ENCODE measurements at places on chromosomes 2 and 18.

DNA sequence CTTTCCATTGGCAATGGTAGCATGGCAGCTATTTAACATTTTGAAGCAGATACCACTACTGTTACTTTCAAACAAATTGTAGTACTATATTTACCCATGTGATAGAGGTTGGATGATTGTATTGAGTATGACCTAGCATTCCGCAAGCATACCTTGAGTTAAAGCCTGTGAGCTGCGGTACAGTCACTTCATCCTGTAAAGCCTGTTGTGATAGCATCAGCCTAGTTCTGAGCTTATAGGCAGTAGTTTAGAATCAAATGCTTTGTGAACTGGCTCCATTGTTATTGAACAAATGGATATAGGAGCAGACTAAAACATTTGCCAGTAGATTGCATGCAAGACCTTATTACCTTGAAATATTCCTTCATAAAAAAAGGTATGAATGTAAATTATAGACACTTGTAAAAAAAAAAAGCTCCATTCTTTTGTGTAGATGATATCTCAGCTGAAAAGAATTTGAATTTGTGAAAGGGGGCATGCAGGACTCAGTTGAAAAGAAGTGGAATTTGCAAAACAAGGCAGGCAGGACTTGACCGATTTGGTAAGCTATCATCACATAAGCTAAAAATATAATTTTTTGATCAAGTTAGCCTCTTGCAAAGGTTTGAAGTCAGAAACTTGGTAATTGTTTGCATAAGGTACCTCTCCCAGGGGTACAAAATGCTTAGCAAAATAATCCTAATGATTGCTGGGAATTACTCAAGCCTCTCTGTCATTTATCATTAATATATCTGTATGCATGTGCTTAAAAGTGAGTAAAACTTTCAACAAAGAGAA lies 138.5 kb upstream of the ITGA4 start:
- no peak for DNase-seq

DNA sequence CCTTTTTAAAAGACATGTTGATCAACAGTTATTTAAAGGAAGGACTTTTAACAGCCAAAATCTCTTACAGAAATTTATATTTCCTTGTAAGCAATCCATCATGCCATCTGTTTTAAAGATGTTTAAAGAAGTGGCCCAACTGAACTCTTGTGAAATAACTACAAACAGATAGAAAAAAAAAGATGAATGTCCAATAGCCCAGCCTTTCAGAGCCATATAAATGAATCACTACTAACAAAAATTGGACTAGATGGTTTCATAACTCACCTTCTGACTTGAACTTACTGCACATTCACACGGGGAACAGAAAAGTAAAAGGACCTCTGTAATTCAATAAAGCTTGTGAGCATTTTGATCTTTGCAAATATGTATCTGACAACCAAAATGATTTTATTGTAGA lies 319.0 kb upstream of the CHAC2 start:
- DNase-seq, result no peak

DNA sequence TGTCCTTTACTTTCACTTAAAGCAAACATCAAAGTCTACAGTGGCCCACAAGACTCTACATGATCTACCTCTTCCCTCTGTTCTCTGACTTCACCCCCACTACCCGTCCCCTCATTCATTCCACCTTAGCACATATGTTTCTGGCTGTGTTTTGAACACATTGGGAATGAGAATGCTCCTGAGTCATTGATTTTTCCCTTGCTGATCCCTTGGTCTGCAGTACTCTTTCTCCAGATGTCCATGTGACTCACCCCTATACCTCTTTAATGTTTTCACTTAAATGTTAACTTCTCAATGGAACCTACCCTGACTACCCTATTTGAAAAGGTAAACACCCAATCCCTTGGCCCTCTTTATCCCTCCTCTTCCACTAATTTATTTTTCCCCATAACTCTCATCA lies 30.7 kb upstream of the FRZB start:
- DNase-seq, result no peak

DNA sequence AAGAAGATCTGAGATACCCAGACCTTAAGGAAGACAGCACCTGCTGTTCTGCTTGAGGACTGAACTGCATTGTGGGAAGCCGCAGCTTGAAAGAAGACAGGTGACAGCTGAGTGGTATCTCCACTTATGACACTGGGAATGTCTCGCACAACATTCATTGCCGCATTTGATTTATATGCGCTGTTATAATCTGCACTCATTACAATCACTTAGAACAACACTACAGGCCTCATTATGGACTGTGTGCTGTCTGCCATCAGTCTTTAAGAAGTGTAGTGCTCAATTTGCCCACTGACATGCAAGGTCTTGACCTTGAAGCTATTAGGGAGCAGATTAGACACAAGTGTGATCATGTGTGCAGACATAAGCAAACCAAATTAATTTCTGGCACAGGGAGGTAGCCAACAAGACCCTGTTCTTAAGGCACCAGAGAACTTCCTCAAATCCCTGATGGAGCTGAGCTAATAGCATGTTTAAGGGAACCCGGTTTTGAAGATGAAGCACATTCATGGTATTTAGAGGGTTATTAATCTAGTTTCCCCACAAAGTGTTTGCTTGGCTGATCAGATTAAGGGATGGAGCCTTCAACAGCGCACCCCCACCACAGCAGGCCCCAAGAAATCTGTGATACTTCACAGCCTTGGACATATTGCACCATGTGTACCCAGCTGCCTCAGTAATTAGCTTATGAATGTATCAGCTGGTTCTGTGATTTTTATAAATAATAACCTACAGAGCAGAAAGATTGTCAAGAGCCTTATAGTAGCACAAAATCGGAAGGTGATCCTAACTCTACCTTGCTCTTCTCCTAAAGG lies 146.8 kb downstream of the SATB2 start:
- DNase-seq, result no peak

DNA sequence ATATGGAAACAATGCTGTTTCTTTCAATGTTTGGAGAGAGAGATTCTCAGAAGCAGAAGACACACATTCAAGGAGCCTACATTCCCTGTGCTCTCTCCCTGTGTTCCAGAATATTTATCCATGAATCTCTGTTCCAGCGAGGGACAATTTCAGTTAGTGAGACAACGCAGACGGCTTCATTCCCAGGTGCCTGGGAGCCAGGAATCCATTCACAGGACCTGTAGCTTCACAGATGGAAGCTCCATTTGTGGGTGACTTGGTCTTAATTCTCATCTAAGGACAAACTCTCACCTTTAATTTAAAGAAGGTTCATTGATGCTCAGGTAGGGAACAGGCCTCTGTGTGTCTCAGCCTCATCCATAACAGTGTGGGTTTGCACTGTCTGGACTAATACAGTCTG lies 1156.6 kb downstream of the RPIA start:
- DNase-seq, result no peak

Data from spleen (tissue), 13 donors.